Right hindlimb (tissue), 1 donor: ENCODE measurements at places on chromosomes 13 and 19.
A peak's percentile ranks its signal among the peaks of the same experiment; 100 is the strongest.

- DNase-seq = peak; percentile 70
Observed at GRCh38 chr19:6610934-6611852, 20.2 kb upstream of the CD70 start.

- DNase-seq = no peak
Observed at GRCh38 chr13:80740071-80740470, 399.1 kb upstream of the SPRY2 start.

DNA sequence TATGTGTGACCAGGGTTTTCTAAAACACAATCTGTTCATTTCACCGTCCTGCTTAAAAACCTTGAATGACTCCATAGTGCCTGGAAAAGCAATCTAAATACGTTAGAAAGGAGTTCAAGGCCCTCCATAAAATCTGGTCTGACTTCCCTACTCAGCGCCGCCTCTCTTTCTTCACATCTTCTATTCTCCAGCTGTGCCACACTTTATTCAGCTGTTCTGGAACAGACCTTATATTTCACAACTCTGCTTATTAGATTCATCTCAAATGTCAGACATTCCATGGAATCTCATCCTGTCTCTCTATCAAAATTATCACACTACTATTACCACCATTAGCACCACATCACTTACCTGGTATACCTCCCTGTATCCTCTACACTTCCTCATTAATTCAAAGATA lies 19.8 kb upstream of the SPART start:
- no peak for DNase-seq

DNA sequence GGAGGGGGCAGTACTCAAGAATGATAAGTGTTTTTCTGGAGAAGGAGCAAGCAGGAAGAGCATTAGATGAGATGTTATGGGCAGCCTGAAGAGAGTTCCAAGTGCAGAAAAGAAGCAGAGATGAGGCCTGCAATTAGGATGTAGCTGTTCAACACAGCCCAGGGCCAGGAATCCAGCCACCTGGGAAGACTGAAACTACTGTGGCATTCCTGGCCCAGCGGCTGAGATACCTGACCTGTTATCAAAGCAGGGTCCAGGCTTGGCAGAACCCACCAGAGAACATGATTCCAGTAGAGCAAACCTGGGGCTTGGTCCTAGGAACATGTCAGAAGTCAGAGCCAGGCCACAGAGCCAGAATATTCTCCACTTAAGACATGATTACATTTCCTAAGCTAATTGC lies 73.3 kb upstream of the LRCH1 start:
- no peak for DNase-seq

GRCh38 chr13:19927117-19927748 lies 31.3 kb upstream of the ZMYM2 start:
- no peak for DNase-seq

- DNase-seq = no peak
Observed at GRCh38 chr19:45290381-45290931, 32.2 kb downstream of the CKM start.

DNA sequence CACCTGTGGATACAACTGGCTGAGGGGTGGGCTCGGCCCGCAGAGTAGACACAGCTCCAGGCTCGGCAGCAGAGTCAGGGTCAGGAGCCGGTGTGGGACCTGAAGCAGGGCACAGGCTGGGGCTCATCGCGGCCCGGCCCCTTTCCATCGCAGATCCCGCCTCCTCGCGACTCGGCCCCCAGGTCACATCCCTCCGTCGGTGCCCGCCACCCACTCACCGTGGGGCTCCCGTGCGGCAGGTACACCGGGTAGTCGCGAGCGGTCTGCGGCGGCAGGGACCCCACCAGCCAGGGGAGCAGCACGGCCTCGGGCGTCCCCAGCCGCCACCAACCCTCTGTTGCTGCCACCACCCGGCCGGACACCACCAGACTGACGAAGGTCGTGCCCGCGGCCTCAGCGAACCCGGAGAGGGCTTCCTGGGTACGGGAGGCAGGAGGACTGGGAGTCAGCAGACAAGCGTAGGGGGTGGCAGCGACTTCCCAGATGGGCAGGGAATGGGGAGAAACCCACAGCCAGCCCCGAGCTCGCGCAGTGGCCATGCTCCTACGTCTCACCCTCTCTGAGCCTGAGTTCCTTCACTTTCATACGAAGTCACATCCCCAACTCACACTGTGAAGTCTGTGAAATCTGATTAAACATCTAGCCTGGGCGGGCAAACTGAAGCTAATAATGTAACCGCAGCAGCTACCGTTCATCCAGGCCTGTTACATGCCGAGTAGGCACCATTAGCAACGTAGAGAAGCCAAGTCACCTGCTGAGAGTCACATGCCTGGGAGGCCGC lies 3.7 kb downstream of the FUZ start:
- DNase-seq = no peak

DNA sequence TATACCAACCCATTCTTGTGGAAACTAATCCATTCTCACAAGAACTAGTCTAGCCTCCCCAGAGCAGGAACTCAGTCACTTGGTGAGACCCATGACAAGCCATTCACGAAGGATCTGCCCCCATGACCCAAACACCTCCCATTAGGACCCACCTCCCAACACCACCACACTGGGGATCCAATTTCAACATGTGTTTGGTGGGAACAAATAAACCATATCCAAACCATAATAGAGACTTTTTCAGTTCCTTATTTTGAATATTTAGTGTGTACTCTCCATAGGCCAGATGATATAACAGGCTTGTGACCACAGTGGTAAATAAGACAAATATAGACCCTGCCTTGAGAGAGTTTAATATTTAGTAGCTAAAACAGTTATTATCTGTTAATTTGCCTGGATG lies 227.5 kb upstream of the SERP2 start:
- no peak for DNase-seq

- no peak for DNase-seq
Observed at GRCh38 chr13:64640002-64640401, 2590.1 kb downstream of the PCDH9 start.

GRCh38 chr13:33052506-33053280 lies 36.5 kb downstream of the KL start:
- DNase-seq = peak; percentile 30

GRCh38 chr19:3365836-3366752 lies at the start of gene NFIC:
Gene NFIC (plus strand): TSS chr19:3366583. CDS start chr19:3366637, 54 bp downstream.
- DNase-seq = peak; percentile 89

- DNase-seq = peak; percentile 45
Observed at GRCh38 chr19:40191836-40192646, 815 bp downstream of the MAP3K10 start.

GRCh38 chr13:109100705-109101304 lies 471.4 kb downstream of the MYO16 start:
- no peak for DNase-seq
